ENCODE measurements at places on chromosomes 7 and 10.

GRCh38 chr7:7988706-7989105, 20.1 kb downstream of the GLCCI1 start:
- no peak for DNase-seq

DNA sequence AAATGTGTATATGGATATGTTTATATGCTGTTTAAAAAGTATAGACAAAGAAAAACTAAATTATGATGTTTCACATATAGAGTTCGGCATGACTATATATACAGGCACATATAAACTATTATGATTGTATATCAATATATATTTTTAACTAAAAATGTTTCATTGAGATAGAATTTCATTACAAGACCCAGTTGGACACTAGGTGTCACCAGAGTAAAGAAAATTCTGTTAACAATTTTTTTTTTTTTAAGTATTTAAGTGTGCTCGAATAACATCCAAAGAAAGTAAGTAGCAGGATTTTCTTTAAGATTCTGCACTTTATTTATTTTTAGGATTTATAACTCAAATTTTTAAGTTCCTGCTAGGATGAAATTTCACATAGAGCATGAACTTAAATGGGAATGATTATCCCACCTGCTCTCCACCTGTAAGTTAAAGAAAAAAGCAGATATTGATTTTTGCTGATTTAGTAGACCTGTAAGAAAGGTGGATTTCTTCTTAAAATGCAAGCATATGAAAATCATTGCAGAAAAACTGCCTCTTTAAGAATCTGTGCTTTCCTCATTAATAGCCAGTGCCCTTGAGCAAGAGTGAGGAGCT, 961.5 kb downstream of the PCDH15 start:
- no peak for DNase-seq

- no peak for DNase-seq
These were observed 184.7 kb upstream of the PRPS1L1 start for GRCh38 chr7:18212308-18212707.

GRCh38 chr7:77827999-77828398, 29.4 kb downstream of the PHTF2 start:
- no peak for DNase-seq

GRCh38 chr10:61018146-61018545, 74.2 kb upstream of the RHOBTB1 start:
- no peak for DNase-seq

- DNase-seq = no peak
These were observed 3.5 kb upstream of the AKR1D1 start for GRCh38 chr7:138072726-138073125.

DNA sequence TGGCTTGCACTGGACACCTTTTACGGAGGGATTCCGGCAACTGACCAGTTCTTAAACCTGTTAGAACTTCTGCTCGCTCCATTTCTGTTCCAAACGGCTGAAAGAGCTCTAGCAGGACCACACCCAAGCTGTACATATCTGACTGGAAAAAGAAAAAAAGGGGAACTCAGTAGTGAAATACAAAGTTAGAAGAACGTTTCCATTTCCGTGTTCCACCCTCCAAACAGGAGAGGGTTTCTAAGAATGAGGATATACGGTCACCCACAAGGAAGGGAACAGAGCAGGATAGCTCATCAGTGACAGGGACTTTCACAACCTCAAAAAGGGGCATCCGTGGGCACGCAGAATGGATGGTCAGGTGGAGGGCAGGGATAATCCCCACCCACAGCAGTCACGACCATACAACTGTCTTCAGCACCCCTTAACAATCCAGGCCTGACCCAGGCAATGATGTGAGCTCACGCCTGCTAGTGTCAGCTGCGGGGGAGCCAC, 4.3 kb upstream of the ANKRD61 start:
- no peak for DNase-seq

GRCh38 chr10:98673171-98673782, 226.5 kb upstream of the HPS1 start:
- DNase-seq = no peak

GRCh38 chr7:30069096-30069867, 41.1 kb downstream of the PLEKHA8 start:
- DNase-seq = no peak

DNA sequence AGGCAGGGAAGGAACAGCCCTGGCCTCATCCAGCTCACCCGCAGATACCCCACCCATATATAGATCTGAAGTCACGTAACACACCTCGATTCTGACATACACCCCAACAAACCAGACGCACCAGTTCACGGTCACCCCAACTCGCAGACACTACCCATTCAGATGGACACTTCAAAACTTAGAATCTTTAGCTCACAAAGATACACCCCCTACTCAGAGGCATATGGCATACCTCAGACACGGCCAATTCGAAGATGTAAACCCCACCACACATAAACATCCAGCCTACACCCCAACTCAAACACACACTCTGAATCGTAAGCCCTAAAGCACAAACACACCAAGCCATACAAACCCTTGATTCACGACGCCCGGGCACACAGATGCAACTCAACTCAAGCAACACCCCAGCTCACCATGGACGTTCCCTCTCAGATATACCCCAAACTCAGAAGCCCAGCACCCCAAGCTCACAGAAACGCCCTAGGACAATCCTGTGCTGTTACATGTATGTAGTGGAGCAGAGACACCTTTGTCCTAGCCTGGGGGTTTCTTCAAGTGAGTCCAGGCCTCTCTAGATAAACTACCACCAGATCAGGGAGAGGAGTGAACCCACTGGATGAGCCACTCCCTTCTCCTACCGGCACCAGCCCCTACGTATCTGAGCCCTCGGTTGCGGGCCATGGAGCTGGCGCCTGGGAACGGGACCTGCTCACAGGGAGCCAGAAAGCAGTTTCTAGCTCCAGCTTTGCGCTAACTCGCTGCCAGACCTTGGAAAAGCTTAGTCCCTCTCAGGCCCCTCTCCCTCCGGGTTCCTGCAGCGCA, 8.8 kb downstream of the PSD start:
- no peak for DNase-seq

- no peak for DNase-seq
These were observed 50.4 kb downstream of the RGS10 start for GRCh38 chr10:119491966-119492757.

- DNase-seq = no peak
These were observed 447.0 kb downstream of the GRID1 start for GRCh38 chr10:85919491-85920021.

- no peak for DNase-seq
These were observed 138.0 kb upstream of the STK17A start for GRCh38 chr7:43444711-43445578.

- DNase-seq = no peak
These were observed 263.3 kb downstream of the COBL start for GRCh38 chr7:51053160-51053925.

DNA sequence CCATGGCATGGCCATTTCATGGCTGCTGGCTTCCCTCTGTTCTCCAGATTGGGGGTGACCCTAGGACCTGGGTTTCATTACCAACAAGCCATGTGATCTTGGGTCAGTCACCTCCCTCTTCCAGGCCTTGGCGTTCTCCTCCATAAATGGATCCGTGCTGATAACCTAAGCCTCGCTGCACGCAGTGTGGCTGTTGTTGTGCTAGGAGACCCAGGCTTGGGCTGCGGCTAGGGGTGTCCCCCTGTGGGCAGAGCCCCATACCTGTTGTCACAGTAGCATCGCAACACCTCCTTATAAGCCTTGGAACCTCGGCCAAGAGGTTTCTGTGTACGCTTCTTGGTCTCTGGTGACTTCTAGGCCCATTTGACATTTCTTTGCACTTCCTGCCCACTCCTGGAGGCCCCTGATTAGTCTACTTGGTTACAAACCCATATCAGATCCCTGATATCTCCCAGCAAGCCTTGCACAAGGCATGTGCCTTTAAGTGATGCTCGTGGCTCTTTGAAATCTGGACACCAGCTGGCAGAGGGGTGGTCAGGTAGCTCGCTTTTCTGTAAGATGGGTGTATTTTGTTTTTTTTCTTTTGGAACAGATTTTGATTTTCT, 23.6 kb downstream of the ZMIZ1 start:
- DNase-seq = no peak

DNA sequence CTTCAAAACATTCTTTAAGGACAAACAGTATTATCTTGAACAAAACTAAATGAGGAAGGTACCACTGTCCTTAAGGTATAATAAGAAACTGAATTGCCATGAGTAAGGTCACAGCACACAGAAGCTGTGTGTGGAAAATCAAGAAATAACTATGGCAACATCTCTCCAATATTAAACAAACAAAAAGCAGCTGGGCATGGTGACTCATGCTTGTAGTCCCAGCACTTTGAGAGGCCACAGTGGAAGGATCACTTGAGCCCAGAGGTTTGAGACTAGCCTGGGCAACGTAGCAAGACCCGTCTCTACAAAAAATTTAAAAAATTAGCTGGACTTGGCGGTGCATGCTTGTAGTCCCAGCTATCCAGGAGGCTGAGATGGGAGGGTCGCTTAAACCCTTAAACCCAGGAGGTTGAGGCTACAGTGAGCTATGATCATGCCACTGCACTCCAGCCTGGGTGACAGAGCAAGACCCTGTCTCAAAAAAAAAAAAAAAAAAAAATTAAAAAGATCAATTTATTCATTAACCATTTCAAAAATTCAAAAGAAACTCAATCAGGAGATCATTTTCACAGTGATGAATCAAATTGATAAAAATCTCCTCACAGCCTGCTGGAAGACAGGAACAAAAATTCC, 195.4 kb downstream of the SKIDA1 start:
- DNase-seq = no peak

- DNase-seq = no peak
These were observed 14.9 kb upstream of the PON3 start for GRCh38 chr7:95411036-95411435.

DNA sequence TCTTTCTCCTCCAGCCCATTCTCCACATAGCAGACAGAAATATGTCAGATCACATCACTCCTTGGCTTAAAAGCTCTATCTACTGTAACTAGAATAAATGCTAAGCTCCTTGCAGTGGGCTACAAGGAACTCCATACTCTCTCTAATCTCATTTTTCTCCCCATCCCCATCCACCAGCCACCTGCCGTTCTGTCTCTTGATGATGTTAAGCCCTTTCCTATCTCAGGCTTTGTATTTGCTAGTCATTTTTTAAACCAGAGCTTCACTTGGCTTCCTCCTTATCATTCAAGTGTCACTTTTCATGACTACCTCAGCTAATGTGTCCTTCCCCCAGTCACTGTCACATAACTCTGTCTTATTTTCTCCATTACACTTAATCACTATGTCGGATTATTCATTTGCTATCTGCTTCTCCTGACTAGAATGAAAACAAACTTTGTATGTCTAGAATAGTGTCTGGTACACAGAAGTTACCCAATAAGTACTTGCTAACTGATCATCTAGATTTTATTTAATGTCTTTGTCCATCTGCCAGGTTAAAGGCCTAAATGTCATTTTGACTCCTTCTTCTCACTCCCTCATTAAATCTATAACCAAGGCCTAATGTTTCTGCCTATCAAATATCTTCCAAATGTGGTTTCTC, 87.2 kb upstream of the RPA3 start:
- no peak for DNase-seq

- DNase-seq = no peak
These were observed 1.7 kb upstream of the ANKRD22 start for GRCh38 chr10:88853155-88853881.

Measured in activated T-cell treated with anti-CD3 and anti-CD28 coated beads for 48 hours (primary cell).